Renal cortical epithelial cell (primary cell): ENCODE measurements at places on chromosomes 6 and 20. TPM values are rescaled to one million over a fixed set of nuclear protein-coding genes. Genes with fewer than 3 reads are reported as not detected.

DNA sequence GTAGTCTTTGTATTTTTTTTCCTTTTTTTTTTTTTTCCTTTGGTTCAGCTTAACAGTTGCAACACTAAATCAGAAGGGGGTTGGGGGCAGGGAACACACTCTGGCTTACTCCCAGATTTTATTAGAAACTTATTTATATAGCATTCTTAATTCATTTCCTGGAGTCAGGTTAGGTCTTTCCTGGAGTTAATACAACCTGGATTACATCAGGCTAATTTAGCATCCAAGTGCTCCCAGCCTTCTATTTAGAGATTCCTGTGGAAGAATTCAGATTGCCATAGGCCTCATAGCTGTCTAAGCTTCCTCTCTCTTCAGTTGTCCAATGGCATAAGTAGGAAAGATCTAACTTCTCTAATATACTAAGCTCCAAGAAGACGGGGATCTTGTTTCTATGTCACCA lies 35.8 kb upstream of the PKHD1 start:
- peak; percentile 80 for DNase-seq

- no peak for DNase-seq
Measured at GRCh38 chr6:35038076-35038475, 103.1 kb downstream of the TCP11 start.

DNA sequence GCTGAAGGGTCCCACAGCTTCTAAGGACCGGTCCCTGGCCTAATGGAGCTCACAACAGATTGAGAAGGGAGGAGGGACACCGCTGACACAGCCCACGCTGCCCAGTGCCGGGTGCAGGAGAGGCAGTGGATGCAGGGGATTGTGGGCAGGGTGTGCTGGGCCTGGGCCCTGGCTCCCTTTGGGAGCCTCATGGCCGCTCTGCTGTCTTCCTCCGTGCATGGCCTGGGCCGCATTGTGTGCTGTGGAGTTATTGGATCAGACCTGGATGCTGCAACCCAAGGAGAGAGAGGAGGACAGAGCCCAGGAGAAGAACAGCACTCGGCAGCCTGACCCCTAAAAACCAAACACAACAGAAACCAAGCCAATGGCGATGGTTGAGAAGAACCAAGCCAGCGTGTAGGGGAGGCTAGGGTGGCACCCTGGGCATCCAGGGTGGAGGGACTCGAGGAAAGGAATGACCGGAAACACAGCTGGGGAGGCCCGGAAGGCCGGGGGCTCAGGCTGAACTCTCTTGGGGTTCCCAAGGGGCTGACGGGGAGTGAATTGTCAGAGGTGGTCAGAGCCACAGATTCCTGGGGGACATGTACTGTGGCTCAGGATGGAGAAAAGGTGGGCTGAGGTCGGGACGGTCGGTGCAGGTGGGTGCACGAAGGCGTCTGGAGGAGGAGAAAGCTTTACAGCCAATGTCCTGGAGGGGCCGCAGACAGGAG lies 41.0 kb downstream of the ERMARD start:
- DNase-seq = no peak

GRCh38 chr6:131377112-131377705 lies 195.8 kb upstream of the ARG1 start:
- DNase-seq = no peak

The HSD17B8 gene
- total RNA-seq = 11.2 and 26.0 TPM in 2 replicates

The C20orf141 gene
- not detected in 2 replicates for total RNA-seq

The BNIP5 gene
- total RNA-seq = 0.35 TPM in 1 of 2 replicates, not detected in the other
